ENCODE measurements at places on chromosomes 11 and 22.

GRCh38 chr11:126332221-126332711, 23.2 kb upstream of the ST3GAL4 start:
- ATAC-seq: no peak

DNA sequence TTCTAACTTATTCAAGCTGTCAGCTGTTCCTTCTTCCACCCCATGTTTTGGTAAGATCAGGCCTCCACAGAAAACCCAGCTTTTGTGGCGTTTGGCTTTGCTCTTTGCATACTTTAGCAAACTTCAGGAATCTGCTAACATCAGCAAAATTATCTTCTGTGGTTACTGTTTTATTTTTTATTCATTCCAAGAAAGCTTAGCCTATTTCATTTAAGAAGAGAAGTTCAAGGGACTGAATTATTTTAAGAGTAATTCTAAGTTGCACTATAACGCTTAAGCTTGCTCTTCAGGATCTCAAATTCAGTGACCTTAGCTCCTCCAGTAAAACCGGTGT, 1.1 kb downstream of the JHY start:
- no peak for ATAC-seq

- ATAC-seq: no peak
Measured at GRCh38 chr11:75625021-75625420, 43.8 kb downstream of the MAP6 start.

- peak; percentile 17 for ATAC-seq
Measured at GRCh38 chr11:3231851-3232744, at the start of gene MRGPRE. MRGPRE (minus strand) TSS chr11:3232417; CDS start chr11:3228799, 3,618 bp downstream.

- ATAC-seq: no peak
Measured at GRCh38 chr11:35173616-35174566, 34.9 kb downstream of the CD44 start.

Data from stimulated activated memory B cell treated with anti-CD40 and anti-IgM and Interleukin-4, amounts not matched to agents 10 μg/mL and 1 μg/mL and 100 μg/mL, for 72 hours (primary cell).